NCI-H460 (cell line): ENCODE measurements at places on chromosomes 1 and 21.

- no peak for DNase-seq
These were observed 1.2 kb upstream of the ST3GAL3 start for GRCh38 chr1:43705982-43706597.

GRCh38 chr1:147786536-147786935 lies 26.1 kb upstream of the GJA5 start:
- DNase-seq, result no peak

DNA sequence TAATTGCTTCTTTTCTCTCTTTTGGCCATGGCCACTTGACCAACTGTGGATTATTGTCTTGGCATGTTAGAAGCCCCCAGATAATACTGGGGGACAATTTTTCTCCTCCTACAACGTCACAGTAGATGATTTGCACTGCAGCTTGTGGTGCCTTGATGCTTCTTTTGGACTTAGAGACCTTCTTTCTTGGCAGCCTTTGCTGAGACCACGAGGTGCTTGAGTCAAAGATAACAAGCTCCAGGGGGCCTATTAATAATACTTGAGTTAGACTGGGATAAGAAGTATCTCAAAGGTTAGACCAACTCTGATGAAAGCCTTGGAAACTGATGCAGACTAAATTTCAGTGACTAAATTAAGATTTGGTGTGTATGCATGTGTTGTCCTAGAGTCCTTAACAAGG lies 3.2 kb downstream of the PPP1R12B start:
- DNase-seq, result no peak

- no peak for DNase-seq
These were observed 519.5 kb upstream of the CAMK1G start for GRCh38 chr1:209063767-209064659.

DNA sequence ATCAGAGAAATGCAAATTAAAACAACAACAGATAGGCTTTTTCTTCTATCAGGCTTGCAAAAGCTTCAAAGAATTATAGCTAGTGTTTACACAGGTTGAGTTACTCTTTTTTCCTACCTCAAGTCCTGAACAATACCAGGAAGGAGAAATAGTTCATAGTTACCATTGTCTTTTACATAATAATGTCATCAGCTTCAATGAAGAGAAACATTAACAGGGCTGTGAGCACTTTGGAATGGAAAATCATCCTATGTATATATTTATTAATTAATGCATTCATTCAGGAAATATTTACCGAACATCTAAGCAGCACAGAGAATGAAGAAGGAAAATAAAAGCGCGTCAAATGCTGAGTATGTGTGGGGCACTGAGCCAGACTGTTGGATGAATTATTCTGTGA lies 197.3 kb downstream of the ZBTB18 start:
- no peak for DNase-seq
